Ascending aorta (tissue), 2 donors: ENCODE measurements at places on chromosomes 3 and 15. TPM values are rescaled to one million over a fixed set of nuclear protein-coding genes. Genes with fewer than 3 reads are reported as not detected.

Gene PROK2
- total RNA-seq: not detected

Gene LEKR1
- not detected for total RNA-seq

Gene USP3
- 61.9 TPM for total RNA-seq

Gene RTP1
- not detected for total RNA-seq

Gene TLR9
- total RNA-seq: not detected

Gene CYP1A1
- 10.3 TPM for total RNA-seq

Gene C3orf85
- total RNA-seq: not detected

Gene RAB8B
- 25.1 TPM for total RNA-seq

Gene GPR156
- total RNA-seq: not detected

Gene CCR8
- not detected for total RNA-seq

Gene IL17RD
- 3.4 TPM for total RNA-seq

Gene BBX
- total RNA-seq: 18.0 TPM

Gene TMEM40
- not detected for total RNA-seq

Gene PODXL2
- 1.6 TPM for total RNA-seq

Gene SOX2
- total RNA-seq: 2.0 TPM

Gene ZNF660
- 0.43 TPM for total RNA-seq

Gene DISP2
- 0.32 TPM for total RNA-seq

Gene DLL4
- total RNA-seq: 30.2 TPM

Gene CIP2A
- not detected for total RNA-seq

Gene UQCRC1
- total RNA-seq: 193 TPM

Gene IQCF2
- total RNA-seq: not detected

Gene PP2D1
- total RNA-seq: not detected

Gene PLSCR5
- total RNA-seq: not detected

Gene ATP2B2
- not detected for total RNA-seq

Gene NR1I2
- not detected for total RNA-seq

Gene NIT2
- 5.3 TPM for total RNA-seq

Gene ACTR8
- 16.6 TPM for total RNA-seq

Gene KLF15
- total RNA-seq: 74.0 TPM

Gene SIDT1
- total RNA-seq: not detected

Gene GOLGA8G
- total RNA-seq: not detected

Gene FETUB
- not detected for total RNA-seq

Gene LRTM1
- total RNA-seq: not detected

Gene MINAR1
- total RNA-seq: 0.21 TPM

Gene SCAMP5
- 0.43 TPM for total RNA-seq

Gene NRG4
- total RNA-seq: not detected

Gene SNX1
- total RNA-seq: 33.8 TPM

Gene CHRNA5
- not detected for total RNA-seq

Gene LTF
- 1.4 TPM for total RNA-seq

Gene SETD5
- 239 TPM for total RNA-seq

Gene DNAH12
- not detected for total RNA-seq

Gene ZNF197
- total RNA-seq: 18.1 TPM

Gene THSD4
- 151 TPM for total RNA-seq

Gene CCDC54
- not detected for total RNA-seq

Gene TJP1
- total RNA-seq: 90.0 TPM

Gene RBPMS2
- total RNA-seq: not detected

Gene CTXN2
- total RNA-seq: not detected

Gene GOLGA6L10
- total RNA-seq: 1.5 TPM

Gene SNUPN
- 6.7 TPM for total RNA-seq

Gene NR2E3
- total RNA-seq: not detected

Gene SERPINI2
- total RNA-seq: not detected

Gene MOBP
- total RNA-seq: not detected

Gene BCL2A1
- not detected for total RNA-seq

Gene REC114
- total RNA-seq: not detected

Gene CPNE4
- not detected for total RNA-seq

Gene STT3B
- total RNA-seq: 79.5 TPM

Gene TMC3
- total RNA-seq: not detected
